ENCODE measurements at places on chromosomes 11 and 22. TPM values are rescaled to one million over a fixed set of nuclear protein-coding genes. Genes with fewer than 3 reads are reported as not detected.

GRCh38 chr22:49488943-49489342, 338.7 kb downstream of the BRD1 start:
- no peaks in the 10 kb centered on the region for H3K27me3 ChIP-seq
- H3K27ac ChIP-seq, result no peak overlapping the region
- no peak for DNase-seq
- no peak overlapping the region for H3K4me3 ChIP-seq
- H3K4me1 ChIP-seq, result peaks cover 26% of the 10 kb centered on the region

DNA sequence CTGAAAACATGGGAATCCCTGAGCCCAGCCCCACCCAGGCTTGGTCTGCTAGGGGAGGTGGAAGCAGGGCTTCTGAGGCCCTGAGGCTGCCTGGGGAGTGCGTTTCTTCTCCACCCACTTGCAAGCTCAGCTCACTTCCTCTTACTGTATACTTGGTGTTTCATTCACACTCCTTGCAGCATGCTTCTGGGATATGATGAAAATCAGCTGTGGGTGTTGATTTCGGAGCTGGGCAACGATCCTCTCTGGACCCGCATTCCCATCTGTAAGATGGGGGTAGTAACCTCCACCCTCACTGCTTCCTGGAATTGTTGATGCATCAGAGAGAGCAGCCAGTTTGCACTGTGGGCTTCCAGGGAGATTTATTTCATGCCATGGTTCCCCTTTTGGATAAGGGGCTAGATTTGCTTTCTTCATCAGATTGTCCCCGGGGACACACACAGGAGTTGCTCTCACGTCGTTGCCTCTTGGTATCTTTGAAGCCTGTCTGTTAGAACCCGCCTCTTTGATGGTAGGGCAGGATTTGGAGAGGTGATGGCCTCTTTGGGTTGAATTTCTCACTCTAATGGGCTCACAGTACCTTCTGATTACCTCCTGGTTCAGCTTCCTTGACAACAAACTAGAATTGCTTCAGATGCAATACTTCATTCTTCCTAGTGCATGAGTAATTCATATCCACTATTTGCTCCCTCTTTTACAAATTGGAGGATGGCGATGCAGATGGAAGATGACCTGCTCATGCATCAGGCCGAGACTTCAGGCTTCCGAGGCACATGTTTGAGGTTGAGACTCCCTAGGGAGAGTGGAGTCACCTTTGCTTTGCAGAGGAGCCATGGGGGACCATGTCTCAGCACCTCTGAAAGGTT, 40.4 kb downstream of the BCR start:
- no peaks in the 10 kb centered on the region for H3K36me3 ChIP-seq
- DNase-seq, result no peak
- H3K27me3 ChIP-seq, result no peaks in the 10 kb centered on the region
- peak overlapping the region; percentile 57 for H3K27ac ChIP-seq
- peaks cover 97% of the 10 kb centered on the region for H3K4me1 ChIP-seq

- no peak overlapping the region for H3K27ac ChIP-seq
- no peaks in the 10 kb centered on the region for H3K36me3 ChIP-seq
- no peak for DNase-seq
- H3K27me3 ChIP-seq, result no peaks in the 10 kb centered on the region
- H3K4me1 ChIP-seq, result no peaks in the 10 kb centered on the region
- H3K4me3 ChIP-seq, result no peak overlapping the region
These were observed 102.7 kb upstream of the PARVA start for GRCh38 chr11:12274558-12275197.

NCR3LG1 gene
- 2.5 TPM for total RNA-seq

DNA sequence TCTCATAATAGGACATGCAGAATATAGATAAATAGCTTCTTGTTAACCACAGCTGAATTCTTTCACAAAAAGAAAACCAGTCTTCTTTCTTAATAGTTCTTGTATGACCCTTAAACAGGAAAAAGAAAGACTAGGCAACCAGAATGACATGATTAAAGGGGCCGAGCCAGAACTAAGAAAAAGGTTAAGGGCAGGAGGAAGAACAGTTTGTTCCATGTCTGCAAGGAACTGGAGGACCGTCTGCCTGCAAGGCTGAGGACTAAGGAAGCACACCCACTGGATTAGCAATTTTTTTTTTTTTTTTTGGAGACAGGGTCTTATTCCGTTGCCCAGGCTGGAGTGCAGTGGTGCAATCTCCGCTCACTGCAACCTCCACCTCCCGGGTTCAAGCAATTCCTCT, 26.0 kb upstream of the TMPRSS5 start:
- no peak for DNase-seq
- H3K4me3 ChIP-seq, result no peak overlapping the region
- no peak overlapping the region for H3K27ac ChIP-seq
- H3K4me1 ChIP-seq, result no peaks in the 10 kb centered on the region

GRCh38 chr11:14422814-14423182, 63.8 kb upstream of the RRAS2 start:
- no peak overlapping the region for H3K27ac ChIP-seq
- peaks cover 8% of the 10 kb centered on the region for H3K4me1 ChIP-seq
- no peak overlapping the region for H3K4me3 ChIP-seq
- no peaks in the 10 kb centered on the region for H3K27me3 ChIP-seq

CD3E gene
- 0.85 TPM for total RNA-seq

GRCh38 chr11:67489885-67490726, 7.3 kb downstream of the AIP start:
- no peak overlapping the region for H3K4me3 ChIP-seq
- no peak for DNase-seq
- peaks cover 6% of the 10 kb centered on the region for H3K4me1 ChIP-seq
- no peak overlapping the region for H3K27ac ChIP-seq
- H3K27me3 ChIP-seq, result no peaks in the 10 kb centered on the region
- peaks cover 10% of the 10 kb centered on the region for H3K36me3 ChIP-seq

TREH gene
- total RNA-seq, result not detected

- peaks cover 6% of the 10 kb centered on the region for H3K4me1 ChIP-seq
- no peaks in the 10 kb centered on the region for H3K27me3 ChIP-seq
- H3K27ac ChIP-seq, result no peak overlapping the region
These were observed 5.0 kb downstream of the SNX19 start for GRCh38 chr11:130911306-130911705.

- no peak for DNase-seq
- peaks cover 74% of the 10 kb centered on the region for H3K27me3 ChIP-seq
- no peaks in the 10 kb centered on the region for H3K36me3 ChIP-seq
- no peak overlapping the region for H3K27ac ChIP-seq
These were observed 4.3 kb downstream of the VPREB1 start for GRCh38 chr22:22248878-22249277.

DNA sequence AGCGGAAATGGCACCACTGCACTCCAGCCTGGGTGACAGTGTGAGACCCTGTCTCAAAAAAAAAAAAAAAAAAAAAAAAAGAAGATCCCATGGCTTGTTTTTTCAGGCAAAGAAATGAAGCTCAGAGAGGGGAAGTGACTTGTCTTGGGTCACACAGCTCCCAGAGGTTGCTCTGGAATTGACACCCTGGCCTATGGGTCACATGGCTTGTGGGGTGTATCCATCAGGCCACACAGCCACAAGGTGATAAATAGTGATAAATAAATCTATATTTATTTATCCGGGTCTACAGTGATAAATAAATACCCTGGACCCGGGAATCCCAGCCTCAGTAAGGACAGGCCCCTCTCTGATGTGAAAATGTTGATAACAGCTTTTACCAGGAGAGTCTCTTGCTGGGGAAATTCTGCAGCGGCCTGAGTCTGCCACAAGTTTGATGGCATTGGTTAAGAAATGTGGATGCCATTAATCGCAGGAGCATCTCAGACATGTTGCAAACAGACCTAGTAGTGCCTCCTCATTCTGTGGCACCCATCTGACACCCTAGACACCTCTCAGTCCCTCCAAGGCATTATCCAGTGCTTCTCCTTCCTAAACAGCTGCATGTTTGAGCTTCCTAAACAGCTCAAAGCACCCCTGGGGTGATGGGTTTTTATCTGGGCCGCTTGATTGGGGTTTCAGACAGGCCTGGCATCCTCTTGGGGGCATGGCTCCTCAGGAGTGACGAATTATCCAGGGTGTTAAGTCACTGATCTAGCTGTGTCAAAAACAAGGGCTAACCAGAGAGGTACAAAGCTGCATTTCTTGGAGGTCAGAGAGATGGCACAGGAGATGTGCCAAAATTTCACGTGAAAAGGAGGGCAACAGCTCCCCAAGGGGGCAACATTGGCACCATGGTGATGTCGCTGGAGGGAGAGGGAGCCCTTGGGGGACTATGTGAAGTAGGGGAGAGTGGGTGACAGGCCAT, 1.9 kb upstream of the EMID1 start:
- H3K27me3 ChIP-seq, result peaks cover 9% of the 10 kb centered on the region
- peaks cover 13% of the 10 kb centered on the region for H3K4me1 ChIP-seq
- H3K4me3 ChIP-seq, result no peak overlapping the region
- no peaks in the 10 kb centered on the region for H3K36me3 ChIP-seq
- no peak for DNase-seq

GRCh38 chr22:19635644-19636043, 78.7 kb upstream of the SEPTIN5 start:
- DNase-seq, result no peak
- H3K36me3 ChIP-seq, result no peaks in the 10 kb centered on the region
- peaks cover 9% of the 10 kb centered on the region for H3K4me1 ChIP-seq
- H3K27me3 ChIP-seq, result peaks cover under 1% of the 10 kb centered on the region

All from WTC11 (cell line).